Left colon (tissue), 2 donors: ENCODE measurements at places on chromosomes 11 and 22. TPM values are rescaled to one million over a fixed set of nuclear protein-coding genes. Genes with fewer than 3 reads are reported as not detected.

- no peak for DNase-seq
These were observed 104.1 kb downstream of the TRIM44 start for GRCh38 chr11:35766651-35767050.

- no peak for DNase-seq
These were observed 717 bp upstream of the SLC7A4 start for GRCh38 chr22:21032868-21033688.

DNA sequence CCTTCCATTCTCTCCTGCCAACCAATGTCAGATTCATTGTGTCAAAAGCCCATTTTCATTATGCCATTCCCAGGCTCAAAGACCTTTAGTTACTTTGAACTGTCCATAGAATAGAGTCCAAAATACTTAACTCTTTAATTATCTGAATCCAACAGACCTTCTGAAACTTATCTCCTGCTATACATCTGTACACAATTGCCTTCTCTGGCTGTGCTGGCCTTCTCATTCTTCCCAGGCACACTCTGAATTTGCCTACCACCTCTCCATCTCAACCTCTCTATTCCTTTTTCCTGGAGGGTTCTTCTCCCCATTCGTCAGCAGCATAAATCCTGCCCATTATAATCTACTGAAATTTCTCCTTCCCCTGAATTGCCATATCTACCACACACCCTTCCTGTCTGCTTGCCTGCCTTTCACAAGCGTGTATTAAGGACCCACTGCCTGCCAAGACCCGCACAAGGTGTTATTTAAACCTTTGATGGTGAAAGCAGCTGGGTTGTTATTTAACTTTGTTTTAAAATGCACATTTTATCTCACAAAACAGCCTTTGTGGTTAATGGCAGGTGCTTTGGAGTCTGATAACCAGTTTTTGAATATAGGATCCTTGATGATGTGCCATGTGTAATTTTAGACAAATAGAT, 125.9 kb downstream of the CCDC81 start:
- no peak for DNase-seq

DNA sequence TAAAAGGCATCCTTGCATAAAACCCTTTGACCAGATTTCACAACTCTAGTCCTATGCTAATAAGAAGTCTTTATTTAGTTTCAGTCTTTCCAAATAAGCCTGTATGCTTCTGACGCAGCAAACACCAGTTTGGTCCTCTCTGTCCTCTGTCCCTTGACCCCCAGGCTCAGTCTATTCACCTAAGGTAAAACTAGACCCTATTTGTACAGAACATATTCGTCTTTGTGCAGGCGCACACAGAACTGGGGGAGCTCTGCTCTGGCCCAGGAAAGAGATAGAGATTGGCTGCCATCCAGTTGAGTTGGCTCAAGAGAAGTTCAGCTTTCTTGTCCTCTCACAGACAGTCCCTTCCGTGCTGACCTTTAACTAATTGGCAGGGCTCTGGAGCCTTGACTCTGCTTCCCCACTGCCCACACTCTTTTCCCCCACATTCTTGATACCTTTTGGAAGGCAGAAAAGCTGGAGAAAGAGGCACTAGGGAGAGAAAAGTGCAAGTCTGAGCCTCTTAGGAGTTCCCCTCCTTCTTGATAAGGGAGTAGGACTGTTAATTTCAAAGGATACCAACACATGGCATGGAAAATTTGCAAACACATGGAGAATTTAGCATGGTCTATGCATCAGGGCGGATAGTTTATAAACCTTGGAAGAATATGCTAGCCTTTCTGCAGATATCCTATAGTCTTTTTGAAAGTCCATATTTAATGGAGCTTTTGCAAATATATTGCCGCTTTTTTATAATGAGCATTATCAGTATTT, 21.2 kb upstream of the PSMA1 start:
- no peak for DNase-seq

The NUP98 gene
- total RNA-seq: 55.9 TPM
